Left kidney (tissue), 8 donors: ENCODE measurements at places on chromosomes 1 and 21. TPM values are rescaled to one million over a fixed set of nuclear protein-coding genes. Genes with fewer than 3 reads are reported as not detected.

GRCh38 chr21:29656504-29657239 is 283.1 kb downstream of the GRIK1 start:
- DNase-seq, result peak; percentile 47

- peak; percentile 89 for DNase-seq
Observed at GRCh38 chr1:115771847-115772457, 3.4 kb upstream of the CASQ2 start.

Gene CCDC27
- 0.20 TPM for polyA plus RNA-seq

Gene PYHIN1
- polyA plus RNA-seq, result 0.15 TPM

DNA sequence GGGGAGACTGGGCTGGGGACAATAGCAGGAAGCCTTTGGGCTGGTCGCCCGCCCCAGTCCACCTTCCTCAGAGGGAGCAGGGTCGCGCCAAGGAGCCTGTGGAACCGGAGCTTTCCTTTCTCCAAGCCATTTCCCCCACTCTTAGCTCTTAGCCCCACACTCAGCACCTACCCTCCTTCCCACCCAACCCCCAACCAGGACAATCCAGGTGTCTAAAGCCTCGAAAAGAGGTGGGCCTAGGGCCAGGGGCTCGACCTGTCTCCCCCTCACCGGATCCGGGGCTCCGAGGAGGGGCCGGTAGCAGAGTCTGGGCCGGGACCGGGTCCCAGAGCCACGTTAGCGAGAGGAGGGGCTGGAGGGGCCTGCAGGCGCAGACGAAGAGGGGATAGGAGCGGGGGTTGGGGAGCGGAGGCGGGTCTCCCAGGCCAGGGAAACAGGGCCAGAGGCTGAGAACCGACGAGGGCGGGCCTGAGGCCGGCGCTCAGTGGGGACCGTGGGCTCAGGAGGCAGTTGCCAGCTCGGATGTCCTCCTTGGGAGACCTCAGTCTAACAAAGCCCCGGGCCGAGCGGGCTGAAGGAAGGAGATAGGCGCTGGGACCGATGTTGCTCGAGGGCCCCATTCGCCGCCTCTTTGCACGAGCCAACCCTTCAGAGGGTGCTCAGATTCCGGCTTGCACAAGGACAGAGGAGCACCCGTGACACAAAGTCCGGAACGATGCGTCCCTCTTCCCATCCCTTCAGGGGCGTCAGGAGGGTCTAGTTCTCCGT is 943 bp downstream of the SEMA6C start:
- no peak for DNase-seq

GRCh38 chr21:26028183-26028582 is 142.4 kb downstream of the APP start:
- DNase-seq, result no peak

DNA sequence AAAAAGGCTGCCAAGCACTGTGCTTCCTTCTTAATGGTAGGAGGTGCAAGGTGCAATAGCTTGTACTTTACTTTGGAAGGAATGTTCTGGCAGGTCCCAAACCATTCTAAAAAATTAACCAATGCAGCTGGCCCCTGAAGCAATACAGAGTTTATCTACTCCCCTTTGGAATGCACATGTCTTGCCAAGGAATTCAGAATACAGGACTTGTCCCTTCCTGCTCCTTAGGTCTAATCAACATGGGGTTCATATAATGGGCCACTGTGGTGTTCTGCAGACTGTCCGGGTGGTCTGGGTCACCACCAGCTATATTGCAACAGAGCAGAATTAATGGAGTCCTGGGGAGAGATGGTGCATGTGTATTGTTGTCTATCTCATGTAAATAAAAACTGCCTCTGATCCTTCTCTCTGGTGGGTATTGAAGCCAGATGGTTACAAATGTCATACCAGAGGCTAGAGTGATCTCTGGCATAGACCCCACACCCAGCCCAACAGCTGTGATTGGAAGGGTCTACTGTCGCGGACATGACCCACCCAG is 112.8 kb downstream of the RIPK4 start:
- no peak for DNase-seq

DNA sequence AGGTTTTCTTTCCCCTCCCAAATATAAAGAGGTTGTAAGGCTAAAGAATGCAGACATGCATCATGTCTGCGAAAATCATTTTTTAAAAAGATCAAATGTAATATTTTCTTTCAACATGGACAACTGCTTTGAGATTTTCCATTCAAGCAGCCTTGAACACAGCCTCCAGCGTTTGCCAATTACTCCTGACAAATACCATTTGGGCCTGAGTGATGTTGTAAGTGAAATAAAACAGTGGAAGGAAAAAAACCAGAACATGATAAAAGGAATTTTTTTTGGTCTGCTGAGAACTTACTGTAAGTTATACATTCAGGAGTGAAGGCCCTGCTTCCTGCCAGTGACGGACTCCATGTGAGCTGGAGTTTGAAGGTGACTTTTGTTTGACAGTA is 37.2 kb downstream of the SETD4 start:
- DNase-seq, result peak; percentile 43

GRCh38 chr1:153577624-153578051 is 12.0 kb upstream of the S100A2 start:
- no peak for DNase-seq

DNA sequence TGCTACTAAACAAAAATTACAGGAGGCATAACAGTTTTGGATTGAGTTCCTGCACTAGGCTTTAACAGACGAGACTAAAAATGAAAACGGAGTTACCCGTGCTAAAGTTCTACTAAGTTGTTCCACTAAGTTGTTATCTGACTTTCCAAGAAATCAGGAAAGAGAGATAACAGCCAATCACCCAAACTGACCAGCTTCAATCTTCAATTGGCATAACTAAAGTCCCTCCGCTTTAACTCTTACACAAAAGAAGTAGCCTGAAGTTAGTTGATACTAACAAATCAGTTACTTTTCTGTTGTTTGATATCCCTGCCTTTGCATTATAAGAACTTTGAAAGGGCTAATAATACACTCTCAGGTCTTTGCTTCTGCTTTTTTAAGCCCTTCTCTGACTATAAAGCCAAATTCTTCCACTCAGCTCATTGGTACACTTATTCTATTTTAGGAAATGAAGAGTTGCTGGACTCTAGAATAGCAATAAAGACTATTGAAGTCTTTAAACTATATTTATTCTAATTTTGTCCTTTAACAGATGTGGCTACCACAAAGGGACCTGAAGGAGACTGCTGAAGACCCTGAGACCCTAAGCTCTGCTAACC is 61.3 kb downstream of the TESK2 start:
- DNase-seq, result no peak

Gene SUSD4
- 19.2 TPM for polyA plus RNA-seq

DNA sequence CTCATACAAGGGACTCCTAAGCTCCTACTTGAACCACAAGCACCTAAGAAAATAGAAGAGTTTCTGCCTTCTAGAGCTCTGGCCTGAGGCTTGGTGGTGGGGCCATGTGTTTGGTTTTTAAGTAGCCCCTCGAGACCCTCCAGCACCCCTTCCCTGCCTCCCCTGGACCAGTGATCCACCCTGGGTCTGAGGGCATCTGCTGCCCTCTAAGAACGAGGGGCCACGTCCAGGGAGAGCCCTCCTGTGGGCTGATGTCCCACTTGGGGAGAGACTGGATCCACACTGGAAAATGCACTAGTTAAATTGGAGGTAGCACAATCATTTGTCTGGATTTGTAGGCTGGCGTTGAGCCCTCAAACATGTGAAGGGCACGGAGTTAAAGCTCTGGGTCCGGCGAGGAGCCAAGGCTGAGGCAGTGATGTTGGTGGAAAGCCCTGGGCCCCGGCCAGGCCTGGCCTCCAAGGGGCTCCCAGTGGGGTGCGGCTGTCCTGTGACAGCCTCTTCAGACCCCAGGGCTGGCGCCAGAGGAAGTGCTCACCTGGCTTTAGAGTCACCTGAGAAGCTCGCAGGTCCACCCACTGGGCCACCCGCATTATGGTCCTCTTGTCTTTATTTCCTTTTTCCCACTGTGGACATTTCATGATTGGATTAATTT is 65.2 kb downstream of the SLC37A1 start:
- no peak for DNase-seq

DNA sequence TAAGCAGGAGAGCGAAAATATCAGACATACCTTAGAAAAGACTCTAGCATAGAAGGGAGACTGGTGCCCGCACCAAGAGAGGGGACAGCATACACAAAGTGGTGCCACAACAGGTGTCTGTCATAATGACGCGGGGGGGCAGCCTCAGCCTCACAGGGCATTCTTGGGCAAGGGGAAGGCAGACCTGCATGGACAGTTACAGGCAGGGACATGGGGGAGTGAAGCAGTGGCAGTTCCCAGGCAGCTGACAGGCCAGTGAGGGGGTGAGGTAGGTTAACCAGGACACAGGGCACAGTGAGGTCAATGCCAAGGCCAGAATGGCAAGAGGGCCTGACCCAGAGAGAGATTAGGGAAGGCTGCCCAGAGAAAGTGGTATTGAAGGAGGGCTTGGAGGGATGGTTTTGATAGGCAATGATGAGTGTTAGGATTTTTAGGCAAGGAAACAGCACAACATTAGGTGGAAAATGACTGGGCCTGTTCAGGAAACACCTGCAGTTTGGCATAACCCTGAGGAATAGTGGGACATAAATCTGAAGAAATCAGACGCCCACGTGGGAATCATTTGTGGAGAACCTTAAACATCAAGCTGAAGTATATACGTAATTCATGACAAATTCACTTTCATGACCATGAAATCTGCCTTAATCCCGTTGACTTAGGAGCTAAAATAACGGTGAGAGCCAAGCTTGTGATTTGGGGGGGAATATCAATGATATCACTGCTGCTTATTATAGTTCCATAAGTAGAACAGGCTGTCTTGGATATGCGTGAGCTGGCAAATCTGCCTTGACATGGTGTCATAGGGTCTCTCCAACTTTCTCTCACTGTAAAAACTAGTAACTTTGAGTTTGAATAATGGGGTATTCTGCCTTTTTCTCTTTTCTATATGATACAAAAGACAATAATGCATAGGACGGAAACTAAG is 8.9 kb downstream of the PTPN14 start:
- DNase-seq, result no peak

- no peak for DNase-seq
Observed at GRCh38 chr1:52328615-52329014, 37.4 kb downstream of the CC2D1B start.

DNA sequence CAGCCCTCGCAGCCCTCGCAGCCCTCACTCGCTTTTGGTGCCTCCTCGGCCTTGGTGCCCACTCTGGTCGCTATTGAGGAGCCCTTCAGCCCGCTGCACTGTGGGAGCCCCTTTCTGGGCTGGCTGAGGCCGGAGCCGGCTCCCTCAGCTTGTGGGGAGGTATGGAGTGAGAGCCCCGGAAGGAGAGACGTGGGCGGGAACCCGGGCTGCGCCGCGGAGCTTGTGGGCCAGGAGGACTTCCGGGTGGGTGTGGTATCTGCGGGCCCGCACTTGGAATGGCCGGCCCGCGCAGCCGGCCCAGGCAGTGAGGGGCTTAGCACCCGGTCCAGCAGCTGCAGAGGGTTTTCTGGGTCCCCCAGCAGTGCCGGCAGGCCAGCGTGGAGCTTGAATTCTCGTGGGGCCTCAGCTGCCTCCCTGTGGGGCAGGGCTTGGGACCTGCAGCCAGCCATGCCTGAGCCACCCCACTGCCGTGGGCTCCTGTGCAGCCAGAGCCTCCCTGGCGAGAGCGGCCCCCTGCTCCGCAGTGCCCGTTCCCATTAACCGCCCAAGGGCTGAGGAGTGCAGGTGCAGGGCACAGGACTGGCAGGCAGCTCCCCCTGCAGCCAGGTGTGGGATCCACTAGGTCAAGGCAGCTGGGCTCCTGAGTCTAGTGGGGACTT is 9.9 kb upstream of the CFHR2 start:
- DNase-seq, result no peak

Gene RBP7
- polyA plus RNA-seq, result 15.3 TPM

GRCh38 chr1:76492752-76493430 is 374.4 kb upstream of the ST6GALNAC5 start:
- no peak for DNase-seq

DNA sequence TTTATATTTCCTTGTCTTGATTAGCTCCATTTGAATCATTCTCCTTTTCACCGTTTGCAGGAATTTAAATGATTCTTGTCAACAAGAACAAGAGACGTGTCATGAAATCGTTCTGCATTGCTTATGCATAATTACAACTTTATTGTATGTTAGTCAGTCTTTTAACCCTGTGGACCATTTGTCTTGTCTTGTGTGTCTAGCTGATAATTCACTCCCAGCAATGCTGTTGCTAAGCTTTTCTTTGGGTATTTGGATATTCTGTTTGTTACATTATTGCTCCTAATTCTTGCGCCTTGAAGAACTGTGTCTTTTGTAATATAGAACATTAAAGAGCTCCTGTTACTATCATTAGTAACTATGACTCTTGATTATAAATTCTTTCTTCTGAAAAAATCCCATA is 311.9 kb downstream of the RYR2 start:
- no peak for DNase-seq

Gene FCN3
- 1.1 TPM for polyA plus RNA-seq

Gene KMO
- 27.9 TPM for polyA plus RNA-seq

GRCh38 chr1:115807723-115808122 is 33.2 kb downstream of the NHLH2 start:
- peak; percentile 74 for DNase-seq

Gene HSPA6
- 0.35 TPM for polyA plus RNA-seq

DNA sequence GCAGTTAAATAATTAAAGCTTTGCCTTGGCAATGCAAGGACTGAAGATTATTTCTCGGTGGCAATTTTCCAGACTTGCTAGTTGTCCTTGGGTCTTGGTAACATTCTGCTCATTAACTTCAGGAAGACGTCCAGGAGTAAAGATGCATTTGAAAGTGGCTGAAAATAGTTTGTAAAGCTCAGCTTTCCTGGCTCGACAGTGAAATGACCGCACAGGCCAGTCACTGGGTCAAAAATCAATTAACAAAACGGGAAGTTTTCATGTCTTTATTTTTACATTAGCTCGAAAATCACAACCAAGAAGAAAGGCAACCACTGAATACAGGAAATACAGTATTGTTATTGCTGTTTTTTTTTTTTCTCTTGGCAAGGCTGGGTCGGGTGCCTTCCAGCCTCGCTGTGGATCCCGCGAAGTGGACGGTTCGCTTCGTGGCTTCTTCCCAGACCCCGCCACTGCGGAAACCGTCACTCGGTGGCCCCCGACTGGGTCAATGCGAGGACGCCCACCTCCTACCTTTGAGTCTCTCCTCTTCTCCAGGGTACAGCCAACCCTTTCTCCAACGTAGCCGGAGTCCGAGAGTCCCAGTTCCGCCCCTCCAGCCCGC is 479 bp upstream of the SNX7 start:
- DNase-seq, result peak; percentile 36

Gene ATP6V1G3
- 3.2 TPM for polyA plus RNA-seq

Gene OR2L13
- polyA plus RNA-seq, result not detected

DNA sequence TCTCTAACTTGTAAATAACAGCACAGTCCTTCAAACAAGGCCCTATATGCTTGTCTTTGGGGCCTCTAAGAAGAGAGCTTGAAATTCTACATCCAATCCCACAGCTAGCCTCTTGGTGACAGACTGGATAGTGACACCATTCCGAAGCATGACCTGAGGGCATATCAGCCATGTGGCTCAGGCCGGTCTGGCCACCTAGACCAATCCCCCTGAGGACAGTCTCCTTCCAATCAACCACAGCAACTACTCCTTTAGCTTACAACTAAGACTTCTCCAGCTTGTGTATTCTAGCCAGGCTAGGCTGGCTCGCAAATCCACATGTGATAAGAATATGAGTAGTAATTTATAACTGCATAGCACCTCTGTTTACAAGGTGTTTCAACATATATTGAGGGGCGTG is 14.0 kb downstream of the BCAR3 start:
- no peak for DNase-seq

GRCh38 chr21:43588957-43589356 is 70.3 kb downstream of the HSF2BP start:
- DNase-seq, result no peak

- no peak for DNase-seq
Observed at GRCh38 chr21:33203371-33203724, 26.4 kb upstream of the IFNAR2 start.

Gene C1orf216
- polyA plus RNA-seq, result 10.8 TPM

GRCh38 chr1:63743781-63744180 is 30.0 kb upstream of the ROR1 start:
- DNase-seq, result no peak

Gene MPZL1
- 137 TPM for polyA plus RNA-seq
